ENCODE measurements at places on chromosomes 13 and 19.

DNA sequence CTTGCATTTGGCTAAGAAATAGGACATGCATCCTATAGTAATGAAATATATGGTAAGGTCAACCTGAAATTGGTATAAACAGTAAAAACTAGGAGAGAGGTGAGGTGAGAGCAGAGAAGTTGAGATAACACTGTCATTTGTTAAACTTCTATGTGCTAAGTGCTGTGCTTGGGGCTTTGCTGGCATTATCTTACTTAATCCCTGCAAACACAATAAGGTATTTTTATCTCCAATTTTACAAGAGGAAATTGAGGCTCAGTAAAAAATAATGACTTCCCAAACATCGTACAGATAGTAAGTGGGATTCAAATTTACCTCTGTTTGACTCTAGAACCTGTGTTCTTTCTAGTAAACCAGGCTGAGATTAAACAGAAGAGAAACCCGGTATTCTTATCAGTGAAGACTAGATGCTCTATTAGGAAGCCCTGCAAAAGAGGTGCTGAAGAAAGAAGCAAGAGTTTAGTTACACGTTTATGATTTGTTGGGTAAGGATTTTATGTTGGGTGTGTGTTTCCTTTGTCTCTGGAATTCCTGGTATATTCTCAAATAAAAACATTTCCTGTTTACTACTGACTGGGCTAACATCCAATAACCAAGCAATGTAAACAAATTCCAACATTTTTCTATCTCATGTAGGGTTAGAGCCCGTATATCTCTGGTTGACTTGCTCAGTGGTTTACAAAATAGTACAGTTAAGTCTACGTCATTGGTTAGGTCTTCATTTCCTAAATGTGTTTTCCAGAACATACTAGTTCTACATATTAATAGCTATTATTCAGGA lies 137.3 kb upstream of the FNDC3A start:
- DNase-seq, result no peak

DNA sequence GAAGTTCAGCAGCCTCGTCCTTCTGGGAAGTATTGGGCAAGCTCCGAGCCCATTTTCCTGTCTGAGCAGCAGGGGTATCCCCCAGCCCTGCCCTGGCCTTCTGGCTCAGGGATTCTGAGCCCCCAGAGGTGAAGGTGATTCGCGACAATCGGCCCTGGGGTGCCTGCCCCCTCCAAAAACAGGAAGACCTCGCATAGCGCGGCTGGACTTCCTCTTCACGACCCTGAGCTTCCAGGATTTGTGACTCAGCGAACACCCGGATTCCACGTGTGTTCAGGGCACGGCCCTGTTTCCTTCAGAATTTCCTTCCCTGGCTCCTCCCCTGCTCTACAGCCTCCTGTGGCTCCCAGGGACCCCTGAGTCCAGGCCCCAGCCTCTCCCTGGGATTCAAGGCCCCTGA lies at the start of gene SEMA6B:
SEMA6B (minus strand) TSS at position 116 of the 400 bp plus-strand sequence. CDS start 1,227 bp downstream, outside the sequence.
- no peak for DNase-seq

DNA sequence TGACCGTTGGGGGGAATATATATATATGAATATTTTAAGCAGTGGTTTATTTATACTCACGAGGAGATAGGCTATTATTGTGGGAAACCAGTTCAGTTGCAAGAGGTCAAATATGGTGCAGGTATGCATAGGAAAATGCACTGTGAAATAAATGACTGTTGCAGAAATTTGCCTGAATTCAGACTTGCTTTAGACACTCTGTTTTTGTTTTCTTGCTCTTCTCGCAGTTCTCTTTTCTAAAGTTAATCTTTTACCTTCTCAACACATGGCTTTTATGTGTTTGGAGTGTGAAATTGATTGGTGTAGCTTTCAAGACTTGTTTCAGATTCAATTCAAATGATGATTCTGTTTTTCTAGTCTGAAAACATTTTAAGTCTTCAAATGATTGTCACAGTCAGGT lies 109.7 kb downstream of the LRCH1 start:
- DNase-seq, result no peak

DNA sequence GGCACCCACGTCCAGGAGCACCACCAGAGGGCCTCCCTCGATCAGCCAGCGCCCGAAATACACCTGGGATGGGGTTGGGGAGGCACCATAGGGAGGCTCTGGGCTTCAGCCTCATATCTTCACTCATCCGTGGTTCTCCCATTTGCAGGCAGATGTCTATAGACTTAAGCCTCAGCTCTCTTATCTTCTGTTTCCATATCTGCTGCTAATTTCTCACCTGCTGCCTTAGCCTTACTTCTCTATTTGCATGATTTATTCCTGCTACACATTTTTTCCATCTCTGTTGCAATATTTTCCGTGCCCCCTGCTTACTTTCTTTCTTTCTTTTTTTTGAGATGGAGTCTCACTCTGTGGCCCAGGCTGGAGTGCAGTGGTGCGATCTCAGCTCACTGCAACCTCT lies 5.8 kb downstream of the GYS1 start:
- no peak for DNase-seq

- DNase-seq, result no peak
Measured at GRCh38 chr13:29529754-29530153, 65.7 kb downstream of the SLC7A1 start.

GRCh38 chr13:24662195-24663088 lies 17.8 kb upstream of the ATP12A start:
- DNase-seq, result no peak

- DNase-seq, result no peak
Measured at GRCh38 chr13:43196750-43197370, 173.5 kb downstream of the DNAJC15 start.

DNA sequence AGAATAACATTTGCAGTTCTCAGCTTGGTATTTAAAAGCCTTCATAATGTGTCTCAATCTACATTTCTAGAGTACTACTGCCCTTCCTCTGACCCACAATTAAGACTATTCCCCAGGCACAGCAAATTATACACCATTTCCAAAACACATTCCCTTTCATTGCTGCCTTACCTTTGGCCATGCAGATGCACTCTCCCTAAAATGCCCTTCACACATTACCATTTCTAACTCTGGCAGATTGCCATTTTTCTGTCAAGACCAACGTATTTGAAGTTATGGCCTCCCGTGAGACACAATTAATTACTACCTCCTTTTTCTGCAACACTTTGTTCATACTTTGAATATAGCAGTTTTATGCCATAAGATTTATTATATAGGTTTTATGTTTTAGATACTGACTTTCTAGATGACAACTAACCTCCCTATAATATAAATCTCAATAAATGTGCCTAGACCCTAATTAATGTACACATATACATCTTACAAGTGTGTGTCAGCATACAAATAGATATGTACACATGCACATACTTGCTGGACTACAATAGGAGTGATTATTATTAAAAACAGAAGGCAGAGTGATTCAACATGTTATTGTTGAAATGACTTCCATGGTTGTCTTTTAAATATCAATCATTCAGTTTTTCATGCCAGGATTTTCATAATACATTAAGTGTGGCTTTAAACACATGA lies 2902.5 kb downstream of the PCDH9 start:
- peak; percentile 0 for DNase-seq

- DNase-seq, result peak; percentile 73
Measured at GRCh38 chr19:40147693-40148347, 43.4 kb upstream of the MAP3K10 start.

DNA sequence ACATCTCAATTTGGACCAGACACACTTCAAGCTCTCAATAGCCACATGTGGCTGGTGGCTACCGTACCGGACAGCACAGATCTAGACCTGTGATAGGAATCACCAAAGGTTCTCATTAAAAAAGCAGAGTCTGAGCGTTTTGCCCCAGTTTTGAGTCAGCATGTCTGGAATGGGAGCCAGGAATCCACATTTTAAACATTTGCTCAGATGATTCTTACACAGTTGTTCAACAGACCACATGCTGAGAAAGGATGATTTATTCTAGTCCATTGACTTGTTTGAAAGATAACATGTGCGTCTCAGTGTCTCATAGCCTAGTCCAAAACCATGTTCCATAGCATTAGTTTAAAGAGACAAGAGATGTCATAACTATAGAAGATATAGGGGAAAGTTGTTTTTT lies 53.4 kb downstream of the FLT3 start:
- DNase-seq, result no peak

DNA sequence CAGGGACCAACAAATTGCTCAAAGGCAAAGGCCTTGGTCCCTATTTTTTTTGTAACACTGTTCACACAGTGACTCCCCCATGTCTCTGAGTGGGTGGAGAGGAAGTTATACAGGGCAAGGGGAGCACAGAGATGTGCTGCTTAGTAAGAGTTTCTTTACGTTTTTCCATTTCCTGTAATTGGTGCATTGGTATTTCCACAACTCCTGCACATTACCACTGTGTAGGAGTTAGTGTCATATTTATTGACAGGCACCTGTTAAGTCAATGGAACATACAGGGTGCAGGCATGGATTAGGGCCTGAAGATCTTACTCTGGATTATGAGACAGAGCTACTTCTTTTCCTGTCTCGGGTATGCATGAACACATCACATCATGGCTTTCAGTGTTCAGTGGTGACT lies 45.2 kb downstream of the SOX21 start:
- no peak for DNase-seq

GRCh38 chr19:47511681-47512080 lies 3.2 kb downstream of the NAPA start:
- no peak for DNase-seq

- no peak for DNase-seq
Measured at GRCh38 chr13:113166681-113167080, 8.2 kb downstream of the PROZ start.

GRCh38 chr19:5680084-5680436 lies 256 bp downstream of the MICOS13 start:
- peak; percentile 40 for DNase-seq

GRCh38 chr19:1764729-1765128 lies 11.4 kb downstream of the ONECUT3 start:
- no peak for DNase-seq

DNA sequence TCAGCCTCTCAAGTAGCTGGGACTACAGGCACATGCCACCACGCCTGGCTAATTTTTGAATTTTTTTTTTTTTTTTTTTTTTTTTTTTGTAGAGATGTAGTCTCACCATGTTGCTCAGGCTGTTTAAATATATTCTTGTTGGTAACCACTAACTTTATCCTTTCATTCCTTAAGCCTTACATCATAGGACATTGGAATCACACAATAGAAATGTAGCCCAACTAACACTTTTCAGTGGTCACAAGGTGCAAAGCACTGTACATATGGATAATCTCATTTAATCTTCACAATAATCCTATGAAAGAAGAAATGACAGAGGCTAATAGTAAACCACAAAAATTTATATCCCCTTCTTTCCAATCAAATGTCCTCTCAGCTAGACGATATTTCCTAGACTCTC lies 417.8 kb upstream of the DACH1 start:
- no peak for DNase-seq
